ENCODE measurements at places on chromosomes 7 and 10.

DNA sequence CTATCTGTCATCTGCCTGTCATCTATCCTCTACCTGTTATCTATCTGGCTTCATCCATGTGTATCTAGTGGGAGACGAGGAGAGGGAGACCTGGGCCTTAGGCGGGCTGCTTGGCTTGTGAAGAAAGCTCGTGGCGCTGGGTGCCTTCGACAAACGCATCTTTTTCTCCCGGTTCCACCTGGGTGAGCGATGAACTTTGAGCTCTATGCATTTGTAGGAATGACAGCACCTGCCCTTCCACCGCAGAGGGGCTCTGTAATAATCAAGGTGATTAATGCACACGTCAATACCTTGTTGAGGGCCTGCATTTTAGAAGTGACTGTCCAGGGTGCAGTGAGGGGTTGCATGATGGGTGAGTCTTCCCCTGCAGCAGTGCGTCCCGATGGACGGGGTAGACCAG is 2.6 kb upstream of the VIPR2 start:
- DNase-seq, result no peak

- no peak for DNase-seq
Observed at GRCh38 chr7:17118412-17118811, 180.0 kb upstream of the AHR start.

GRCh38 chr10:67977251-67977650 is 92.8 kb downstream of the SIRT1 start:
- DNase-seq, result no peak

DNA sequence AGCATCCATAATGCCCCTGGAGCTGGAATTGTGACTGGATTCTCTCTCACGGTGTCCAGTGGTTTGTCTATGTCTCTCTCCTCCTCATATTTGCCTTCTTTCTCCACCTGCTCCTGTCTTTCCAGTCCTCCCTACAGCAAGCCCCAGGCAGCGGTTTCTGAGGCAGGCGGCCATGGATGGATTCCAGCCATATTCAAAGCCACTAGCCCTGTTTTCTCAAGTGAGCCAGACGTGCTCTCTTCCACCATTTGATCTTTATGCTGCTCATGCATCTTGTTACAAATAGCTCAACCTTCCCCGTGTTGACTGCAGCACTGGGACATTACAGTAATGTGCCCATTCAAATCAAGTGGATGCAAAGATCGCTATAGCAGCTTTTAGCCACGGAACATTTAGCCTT is 387.2 kb upstream of the PODXL start:
- DNase-seq, result no peak

DNA sequence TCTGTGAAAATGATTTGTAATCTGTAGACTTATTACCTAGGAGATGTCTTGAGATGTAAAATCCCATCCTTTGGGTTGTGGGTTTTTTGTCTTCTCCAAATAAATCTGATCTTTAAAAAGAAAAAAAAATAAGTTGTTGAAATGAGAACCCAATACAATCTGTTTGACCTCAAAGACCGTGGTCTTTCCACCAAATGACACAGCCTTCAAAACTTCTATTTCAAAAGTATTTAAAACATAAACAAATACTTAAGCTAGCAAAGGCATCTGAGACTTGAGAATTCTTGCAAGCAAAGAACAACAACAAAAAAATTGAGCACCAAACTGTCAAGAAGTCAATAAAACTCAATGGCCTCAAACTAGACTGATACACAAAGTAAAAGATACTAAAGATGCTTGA is 67.9 kb upstream of the HECW1 start:
- no peak for DNase-seq

DNA sequence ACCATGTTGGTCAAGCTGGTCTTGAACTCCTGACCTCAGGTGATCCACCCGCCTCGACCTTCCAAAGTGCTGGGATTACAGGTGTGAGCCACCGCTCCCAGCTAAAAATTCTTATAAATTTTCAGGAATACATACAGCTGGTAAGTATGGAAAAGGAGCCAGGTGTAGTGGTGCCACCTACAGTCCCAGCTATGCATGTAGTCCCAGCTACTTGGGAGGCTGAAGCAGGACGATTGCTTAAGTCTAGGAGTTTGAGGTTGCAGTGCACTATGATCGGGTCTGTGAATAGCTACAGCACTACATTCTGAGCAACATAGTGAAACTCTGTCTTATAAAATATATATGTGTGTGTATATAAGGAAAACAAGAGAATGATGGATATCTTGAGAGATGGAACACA is 19.0 kb downstream of the LDB1 start:
- no peak for DNase-seq

DNA sequence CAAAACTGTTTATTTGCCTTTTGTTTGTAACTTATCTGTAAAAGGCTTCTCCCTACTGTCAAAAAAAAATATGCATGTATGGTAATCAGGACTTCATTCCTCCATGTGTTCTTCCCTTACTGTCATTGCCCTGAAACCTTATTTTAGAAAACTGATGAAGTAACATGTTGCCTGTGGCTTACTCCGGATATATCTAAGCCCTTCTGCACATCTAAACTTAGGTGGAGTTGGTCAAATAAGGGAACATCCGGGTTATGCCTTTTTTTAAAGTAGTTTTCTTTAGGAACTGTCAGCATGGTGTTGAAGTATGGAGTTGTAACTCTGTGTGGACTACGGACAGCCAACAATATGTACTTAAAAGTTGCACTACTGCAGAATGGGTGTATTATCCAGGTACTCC is 6.2 kb downstream of the SAR1A start:
- DNase-seq, result no peak

- no peak for DNase-seq
Observed at GRCh38 chr7:26629696-26630095, 234.7 kb downstream of the SKAP2 start.

DNA sequence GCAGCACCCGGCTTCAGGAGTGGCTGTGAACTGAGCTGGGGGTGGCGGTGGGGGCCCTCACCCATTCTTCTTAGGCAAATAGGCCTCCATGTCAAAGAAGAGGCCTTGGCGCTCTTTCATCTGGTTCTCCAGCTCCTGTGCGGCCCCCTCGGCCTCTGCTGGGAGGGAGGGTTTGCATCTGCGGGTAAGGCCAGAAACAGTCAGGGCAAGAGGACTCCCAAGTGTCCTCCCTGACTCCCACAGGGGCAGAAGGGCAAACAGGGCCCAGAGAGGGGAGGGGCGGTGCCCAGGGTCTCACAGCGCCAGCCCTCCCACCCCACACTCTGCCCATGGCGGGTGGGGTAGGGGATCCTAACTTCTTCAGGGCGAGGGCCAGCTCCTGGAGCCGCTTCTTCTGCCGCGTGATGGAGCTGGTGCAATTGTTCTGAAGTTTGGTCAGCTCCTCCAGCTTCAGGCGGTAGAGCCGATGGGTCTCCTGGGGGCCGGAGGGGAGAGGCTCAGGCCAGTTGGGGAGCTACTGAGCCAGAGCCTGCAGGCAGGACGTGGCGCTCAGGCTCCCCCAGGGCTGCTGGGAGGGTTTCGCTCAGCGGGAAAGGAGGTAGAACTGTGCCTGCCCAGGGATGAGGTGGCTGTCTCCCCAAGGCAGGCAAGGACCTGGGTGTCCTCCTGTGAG is 2.2 kb downstream of the TMEM120A start:
- no peak for DNase-seq

DNA sequence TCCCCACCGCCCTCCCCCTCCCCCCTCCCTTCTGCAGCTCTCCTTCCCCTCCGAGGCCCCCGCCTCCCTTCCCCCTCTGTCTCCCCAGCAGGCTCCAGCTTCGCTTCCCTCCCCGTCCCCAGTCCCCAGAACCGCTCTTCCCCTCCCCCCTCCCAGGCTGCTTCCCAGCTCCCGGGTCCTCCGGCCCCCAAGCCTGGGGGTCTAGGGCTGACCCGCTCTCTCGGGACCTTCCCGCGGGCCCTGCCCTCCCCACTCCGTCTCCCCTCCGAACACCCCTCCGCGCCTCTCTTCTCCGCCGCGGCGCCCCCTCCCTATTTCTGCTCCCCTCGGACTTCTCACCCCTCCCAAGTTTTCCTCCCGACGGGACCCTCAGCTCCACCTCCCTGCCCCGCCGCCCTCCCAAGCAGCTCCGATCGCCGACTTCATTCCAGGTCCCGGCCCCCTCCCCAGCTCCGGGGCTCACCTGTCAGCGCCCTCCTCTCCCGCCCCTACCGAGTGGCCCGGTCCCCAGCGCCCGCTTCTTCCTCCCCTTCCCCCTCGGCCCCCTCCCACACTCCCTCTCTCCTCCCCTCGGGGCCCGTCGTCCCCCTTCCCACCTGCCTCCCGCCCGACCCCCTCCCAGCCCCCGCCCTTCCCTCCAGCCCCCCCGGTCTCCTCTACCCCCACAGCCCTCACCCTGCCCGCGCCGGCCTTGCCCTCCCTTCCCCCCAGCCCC is 990 bp downstream of the ZNF467 start:
- no peak for DNase-seq

- no peak for DNase-seq
Observed at GRCh38 chr7:159060440-159060839, 84.2 kb downstream of the VIPR2 start.

DNA sequence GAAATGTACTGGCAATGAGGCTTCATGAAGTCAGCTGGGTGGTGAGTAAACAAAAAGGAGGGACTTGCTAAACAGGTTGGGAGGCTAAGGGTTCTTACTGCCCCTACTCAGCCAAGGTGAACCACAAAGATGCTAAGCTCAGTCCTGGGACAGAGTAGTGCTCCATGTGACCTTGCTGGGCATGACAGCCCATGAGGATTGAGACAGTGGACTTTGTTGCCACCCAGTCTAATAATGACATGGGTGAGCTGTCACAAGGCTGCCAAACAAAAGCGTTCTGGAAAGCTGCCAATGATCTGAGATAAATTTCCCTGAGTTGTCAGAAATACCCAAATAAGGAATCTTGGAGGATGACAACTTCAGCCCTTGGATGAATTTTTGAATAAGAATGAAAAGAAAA is 75.2 kb downstream of the CLEC2L start:
- no peak for DNase-seq

GRCh38 chr10:4663162-4663992 is 162.6 kb upstream of the AKR1E2 start:
- DNase-seq, result no peak

DNA sequence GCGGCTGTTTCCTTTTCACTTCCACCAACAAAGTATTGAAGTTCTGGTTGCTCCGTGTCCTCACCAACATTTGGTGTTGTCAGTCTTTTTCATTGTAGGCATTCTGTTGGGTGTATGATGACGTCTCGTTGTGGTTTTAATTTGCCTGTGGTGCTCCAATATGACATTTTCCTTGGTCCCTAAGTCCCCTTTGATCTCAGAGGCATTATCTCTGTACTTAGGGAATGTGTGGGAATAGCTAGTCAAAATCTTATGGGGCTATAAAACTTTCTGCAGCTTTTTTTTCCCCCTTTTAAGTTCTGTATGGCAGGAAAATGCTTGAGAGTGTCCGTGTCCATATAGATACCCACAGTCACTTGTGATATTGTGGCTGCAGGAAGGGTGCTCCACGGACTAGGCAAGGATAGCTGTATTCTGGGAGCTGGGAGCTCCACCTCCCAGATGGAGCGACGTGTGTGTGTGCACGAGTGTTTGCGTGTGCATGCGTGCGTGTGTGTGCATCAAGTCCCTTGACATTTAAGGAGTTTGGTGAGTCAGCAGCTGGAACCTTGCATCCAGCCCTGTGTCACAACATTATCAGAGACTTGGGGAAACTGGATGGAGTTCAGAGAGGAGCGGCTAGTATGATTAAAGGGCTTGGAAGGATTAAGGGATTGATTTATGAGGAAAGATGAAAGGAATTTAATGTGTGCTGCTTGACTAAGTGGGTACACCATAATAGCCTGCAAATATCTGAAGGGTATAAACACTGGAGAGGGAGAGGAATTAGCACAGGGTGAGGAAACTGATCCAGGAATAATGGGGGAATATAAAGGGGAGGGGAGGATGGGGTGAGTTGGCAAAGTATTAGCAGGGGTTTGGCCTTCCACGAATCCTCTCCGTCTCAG is 66.8 kb downstream of the LRMDA start:
- no peak for DNase-seq

DNA sequence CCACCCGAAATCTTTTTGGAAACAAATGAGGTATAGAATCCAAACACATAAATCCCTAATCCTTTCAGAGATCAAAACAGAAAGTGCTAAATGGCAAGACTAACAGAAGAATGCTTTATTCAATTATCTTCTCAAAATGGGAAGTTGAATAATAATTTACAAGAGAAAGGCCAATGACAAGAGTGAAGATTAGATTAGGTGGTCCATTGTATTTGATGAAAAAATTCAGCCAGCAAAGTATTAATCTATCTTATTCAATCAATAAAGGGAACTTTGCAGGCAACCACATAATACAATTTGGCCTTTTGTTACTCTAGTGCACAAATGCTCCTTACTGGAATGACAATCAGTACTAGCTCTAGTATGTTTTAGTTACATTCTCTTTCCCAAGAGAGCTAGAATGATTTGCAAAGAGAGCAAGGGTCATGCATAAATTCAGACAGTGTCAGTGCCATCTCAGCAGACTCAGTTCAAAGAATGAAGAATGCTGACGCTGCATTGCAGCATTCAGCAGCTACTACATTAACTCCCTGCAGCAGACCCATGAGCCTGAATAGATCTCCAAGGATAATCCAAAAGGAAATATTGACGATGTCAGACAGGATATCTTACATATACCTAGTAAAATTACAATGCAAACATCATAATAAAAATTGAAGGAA is 131.8 kb downstream of the ANK3 start:
- no peak for DNase-seq

GRCh38 chr10:133405844-133406527 is 12.0 kb downstream of the MTG1 start:
- no peak for DNase-seq

DNA sequence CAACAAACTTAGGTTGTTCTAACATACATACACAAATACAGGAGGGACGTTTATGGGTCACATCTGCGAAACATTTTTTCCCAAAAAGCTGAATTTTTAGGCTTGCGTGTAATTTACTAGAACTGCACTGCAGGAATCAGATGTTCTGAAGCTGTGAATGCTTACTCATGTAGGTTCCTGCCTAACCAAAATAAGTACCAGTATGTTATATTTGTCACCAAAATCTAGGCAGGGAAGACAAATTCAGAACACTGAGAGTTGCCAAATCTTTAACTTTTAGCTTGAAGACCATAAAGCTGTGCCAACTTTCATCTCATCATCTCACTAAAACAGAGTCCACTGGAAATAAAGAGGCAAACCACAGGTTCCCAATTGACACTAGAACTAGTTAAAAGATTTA is 5.7 kb downstream of the UBE2H start:
- DNase-seq, result no peak

GRCh38 chr7:45181991-45182855 is 24.6 kb downstream of the RAMP3 start:
- no peak for DNase-seq

DNA sequence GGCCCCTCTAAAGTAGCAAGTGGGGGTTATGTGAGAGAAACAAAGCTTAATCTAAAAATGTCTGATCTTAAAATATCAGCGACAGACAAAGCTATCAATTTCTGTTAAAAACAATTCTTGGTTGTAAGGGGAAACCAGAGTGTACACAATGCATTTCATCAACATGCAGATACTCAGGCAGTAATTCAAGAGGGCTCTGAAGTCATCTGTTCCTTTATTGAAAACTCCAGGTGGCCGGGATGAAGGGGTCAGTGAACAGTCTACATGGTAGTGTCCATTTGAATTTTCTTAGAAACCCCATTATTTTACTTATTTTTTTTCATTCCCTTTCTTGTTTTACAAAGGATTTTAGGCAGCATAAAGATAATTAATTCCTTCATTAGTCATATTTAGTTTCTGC is 36.7 kb upstream of the BTBD16 start:
- DNase-seq, result no peak
